ENCODE measurements at places on chromosomes 5 and 9.
A peak's percentile ranks its signal among the peaks of the same experiment; 100 is the strongest.

DNA sequence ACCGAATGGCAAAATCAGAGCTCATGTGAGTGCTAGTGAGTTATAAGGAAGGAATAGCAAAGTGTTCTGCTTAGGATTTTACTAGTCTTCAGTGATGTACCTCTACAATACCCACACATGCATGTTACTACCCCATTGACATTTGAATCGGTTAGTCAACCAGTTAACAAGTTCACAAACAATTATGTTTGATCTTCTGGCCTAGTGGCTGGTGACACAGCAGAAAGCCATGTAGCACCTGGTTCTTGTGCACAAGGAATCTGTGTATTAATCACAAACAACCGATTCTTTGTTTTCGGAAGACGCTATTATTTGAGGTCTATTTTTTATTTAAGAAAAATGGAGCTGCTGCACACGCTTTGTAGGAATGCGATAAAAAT is 41.9 kb downstream of the NTRK2 start:
- DNase-seq, result no peak

DNA sequence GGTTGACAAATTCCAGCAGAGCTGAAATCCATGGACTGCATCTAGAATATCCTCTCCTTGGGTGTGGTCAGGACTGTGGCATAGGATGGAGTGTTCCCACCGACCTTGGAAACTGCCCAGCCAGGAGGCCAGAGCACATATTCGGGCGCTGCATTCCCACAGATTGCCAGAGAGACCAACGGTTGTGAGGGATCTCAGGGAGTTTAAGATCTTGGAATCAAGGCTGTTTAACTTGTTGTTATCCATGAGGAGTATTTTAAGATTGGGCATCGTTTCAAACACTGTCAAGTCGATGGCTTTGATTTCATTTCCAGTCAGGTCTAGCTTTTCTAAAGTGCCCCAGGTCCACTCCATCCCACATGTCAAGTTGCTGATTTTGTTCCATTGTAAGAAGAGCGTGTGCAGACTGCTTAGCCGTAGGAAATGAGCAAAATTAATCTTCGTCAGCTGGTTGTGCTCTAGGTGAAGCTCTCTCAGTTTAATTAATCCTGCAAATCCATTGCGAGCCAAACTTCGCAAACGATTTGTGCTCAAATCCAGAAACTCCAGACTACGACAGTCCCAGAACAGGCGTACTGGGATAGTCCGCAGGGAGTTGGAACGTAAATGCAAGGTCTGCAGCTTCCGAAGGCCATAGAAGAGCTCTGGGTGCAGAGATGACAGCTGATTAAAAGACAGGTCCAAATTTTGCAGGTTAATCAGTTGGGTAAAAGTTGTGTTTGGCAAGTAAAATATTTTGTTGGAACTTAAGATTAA is 1.5 kb downstream of the LRRTM2 start:
- no peak for DNase-seq

DNA sequence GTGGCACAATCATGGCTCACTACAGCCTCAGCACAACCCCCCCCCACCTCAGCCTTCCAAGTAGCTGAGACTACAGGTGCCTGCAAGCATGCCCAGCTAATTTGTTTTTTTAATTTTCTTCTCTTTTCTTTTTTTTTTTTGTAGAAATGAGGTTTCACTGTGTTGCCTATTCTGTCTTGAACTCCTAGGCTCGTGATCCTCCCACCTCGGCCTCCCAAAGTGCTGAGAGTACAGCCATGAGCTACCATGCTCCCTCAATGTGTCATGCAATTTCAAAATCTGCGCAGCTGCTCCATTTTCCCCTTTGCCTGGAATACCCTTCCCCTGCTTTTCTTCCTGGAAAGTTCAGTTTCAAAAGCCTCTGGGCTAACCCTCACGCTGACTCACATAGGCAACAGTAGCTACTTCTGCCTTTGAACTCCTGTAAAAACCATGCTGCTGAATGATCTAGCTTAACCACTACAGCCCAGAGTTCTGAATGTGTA is 71.0 kb upstream of the IL7R start:
- peak; percentile 47 for DNase-seq

DNA sequence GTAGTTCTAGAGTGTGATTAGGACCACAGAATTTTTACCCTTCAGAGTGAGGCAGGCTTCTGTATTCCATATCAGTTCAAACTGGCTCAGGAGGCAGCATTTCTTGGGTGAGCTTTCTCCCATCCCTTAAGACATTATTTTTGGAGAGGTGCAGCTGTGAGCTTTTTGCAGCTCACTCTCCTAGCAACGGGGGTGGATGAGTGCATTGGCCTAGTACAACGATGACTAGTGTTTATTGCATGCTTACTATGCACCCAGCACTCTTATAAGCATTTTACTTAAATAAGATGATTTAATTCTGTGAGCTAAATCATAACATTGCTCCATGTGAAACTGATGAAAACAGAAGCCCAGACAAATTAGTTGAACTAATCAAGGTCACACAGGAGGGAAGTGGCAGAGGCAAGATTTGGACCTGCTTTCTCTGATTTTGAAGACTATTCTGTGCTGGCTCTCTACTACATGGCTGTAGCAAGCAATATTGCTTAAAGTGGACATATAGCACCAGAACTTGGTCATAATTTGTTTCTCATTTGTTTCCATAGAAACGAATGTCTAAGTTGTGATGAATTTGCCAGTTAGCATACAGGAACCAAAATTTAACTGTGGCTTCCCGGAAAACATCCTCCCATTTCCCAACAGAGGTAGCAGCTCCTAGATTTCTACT is 372.1 kb upstream of the RIOK2 start:
- DNase-seq, result no peak

DNA sequence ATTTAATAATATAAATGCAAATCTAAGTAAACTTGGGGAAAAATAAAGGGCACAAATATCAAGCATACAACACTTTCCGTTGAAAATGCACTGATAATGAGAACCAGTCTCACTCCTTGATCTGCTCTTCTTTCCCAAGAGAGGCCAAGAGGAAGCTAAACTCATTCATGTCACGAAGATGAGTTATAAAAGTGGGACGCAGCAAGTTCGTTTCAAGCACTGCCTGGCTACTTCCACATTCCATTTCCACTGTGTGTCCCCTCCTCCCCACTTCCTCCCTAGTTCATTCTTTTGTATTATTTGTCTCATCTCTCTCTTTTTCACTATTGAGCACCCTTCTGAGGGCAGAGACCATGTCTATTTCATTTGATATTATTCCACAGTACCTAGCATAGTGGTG is 158.1 kb downstream of the SLC24A2 start:
- DNase-seq, result no peak

DNA sequence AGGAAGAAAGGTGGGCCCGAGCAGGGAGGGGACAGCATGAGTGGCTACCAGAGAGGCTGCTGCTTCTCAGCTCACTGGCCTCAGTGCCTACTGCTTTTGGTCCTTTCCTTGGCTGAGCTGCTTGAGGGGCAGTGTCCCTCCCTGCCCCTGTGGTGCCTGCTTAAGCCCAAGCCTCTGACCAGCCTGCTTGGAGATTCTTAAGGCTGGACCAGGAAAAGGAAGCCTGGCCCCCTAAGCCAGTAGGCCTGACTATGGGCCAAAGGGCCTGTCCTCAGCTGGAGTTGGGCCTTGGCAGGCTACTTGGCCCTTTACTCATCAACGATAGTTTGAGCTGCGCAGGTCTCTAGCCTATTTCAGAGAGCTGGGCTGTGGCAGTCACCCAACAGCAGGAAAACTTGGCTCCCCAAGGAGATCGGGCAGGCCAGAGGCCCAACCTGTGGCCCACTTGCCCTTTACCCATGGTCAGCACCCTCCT is 24.9 kb downstream of the TCF7 start:
- DNase-seq, result no peak

- no peak for DNase-seq
Observed at GRCh38 chr9:127586537-127586936, 25.5 kb upstream of the STXBP1 start.

GRCh38 chr9:131880833-131881583 is 141.1 kb upstream of the RAPGEF1 start:
- no peak for DNase-seq

DNA sequence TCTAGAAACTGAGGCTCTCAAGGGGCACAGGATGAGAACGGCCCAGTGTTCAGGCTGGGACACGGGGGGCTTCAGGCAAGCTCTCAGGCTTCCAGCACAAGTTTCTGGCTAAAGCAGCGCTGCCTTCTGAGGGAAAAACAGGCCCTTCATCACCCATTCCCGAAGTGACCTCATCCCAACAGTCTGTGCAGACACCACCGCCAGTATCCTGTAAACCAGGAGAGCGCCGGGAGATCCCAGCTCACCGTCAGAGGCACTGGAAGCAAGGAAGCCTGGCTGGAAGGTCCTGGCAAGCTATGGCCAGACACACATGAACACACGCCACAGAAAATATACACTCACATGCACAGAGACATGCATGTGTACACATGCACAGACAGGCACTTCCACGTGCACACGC is 8.8 kb downstream of the SLC12A7 start:
- DNase-seq, result no peak

DNA sequence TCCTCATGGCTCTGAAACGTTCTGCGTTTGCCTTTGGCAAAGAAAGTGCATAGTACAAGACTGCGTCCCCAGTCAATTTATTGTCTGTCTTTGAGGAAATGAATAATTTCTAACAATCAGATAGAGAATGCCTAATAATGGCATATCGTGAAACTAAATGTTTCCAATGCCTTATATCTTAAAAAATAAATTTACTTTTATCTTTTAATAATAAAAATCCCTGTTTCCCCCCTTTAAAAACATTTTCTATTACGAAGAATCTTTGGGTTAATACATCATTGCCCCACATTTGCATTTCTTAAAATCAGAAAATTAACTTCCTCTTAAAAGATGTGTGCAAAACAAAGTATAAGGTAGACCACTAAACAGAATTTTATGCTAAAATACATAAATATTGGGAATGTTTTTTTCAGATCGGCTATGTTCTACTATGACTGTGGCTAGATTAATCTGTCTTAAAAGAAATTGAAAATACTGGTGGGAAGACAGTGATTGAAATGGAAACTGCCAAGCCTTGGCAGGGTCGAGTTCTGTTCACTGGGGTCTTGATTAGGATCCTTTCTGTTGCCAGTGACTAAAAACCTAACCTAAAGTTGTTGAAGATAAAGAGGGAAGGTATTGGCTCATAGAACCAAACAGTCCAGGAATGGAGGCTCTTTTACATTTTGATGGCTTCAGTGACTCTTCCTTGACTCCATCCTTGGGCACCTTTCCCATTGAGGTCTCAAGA is at the start of gene IL5:
TSS of gene IL5 (minus strand) at position 51 of the 730 bp plus-strand sequence. CDS start at position 7, 44 bp downstream.
- no peak for DNase-seq

DNA sequence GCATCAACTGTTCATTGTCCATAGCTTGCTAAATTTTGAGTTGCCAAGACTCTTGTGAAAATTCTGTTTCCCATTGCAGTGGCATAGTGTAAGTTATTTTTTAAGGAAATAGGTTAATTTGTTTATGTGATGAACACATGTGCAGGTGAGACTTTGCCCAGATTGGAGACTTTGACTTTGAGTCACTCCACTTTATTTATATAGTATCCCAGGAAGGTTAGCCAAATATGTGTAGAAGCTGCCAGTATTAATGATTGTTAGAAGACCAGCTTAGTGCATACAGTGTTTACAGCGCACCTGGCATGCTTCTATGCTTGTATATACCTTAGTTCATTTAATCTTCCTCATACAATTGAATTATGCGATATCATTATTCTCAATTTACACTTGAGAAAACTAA is 51.0 kb downstream of the MTAP start:
- DNase-seq, result no peak

DNA sequence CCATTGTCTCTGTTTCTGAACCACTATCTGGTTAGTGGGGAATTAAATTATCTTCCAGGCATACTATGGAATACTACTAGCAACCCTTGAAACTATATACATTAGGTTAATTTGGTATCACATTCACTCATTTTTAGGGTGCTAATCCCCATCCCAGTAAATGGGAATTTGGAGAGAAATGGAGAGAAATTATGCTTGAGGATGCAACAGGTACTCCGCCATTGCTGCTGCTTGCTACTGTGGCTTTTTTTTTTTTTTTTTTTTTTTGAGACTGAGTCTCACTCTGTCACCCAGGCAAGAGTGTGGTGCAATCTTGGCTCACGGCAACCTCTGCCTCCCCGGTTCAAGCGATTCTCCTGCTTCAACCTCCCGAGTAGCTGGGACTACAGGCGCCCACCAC is 66.1 kb downstream of the AK8 start:
- DNase-seq, result no peak

- no peak for DNase-seq
Observed at GRCh38 chr5:178496642-178497041, 93.6 kb downstream of the COL23A1 start.

- DNase-seq, result no peak
Observed at GRCh38 chr5:110112348-110112747, 422.6 kb downstream of the MAN2A1 start.

DNA sequence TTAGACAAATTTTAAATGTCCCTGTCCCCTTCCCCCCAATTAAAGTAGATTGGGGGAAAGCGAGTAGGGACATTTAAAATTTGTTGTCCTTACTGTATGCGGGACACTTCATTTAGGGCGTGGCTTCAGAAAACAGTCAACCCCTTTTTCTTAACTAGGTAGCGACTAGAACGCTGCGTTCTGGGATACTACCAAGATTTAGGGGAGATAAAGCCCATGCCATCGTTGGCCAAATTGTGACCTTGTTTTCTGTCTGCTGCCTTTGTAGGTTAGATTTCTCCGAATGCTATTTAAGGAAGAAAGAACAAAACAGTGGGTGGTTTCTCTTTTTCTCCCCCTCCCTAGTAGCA is 1.2 kb downstream of the CKS2 start:
- DNase-seq, result no peak

DNA sequence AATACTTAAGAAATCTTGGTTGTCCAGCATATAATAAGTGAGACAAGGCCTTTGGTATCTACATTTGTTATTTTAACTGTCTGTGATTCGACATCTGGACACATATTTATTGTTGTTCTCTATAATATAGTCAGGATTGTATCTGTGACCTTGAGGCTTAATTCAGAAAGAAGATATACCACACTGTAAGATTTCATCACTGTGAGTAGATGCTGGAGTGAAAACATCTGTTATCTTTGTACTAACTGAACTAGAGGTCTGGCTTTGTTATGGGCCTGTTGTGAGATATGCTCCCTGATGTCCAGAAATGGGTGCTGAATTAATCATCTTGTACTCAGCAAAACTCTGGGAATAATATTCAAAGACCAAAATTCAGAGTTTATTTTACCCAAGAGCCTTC is 148.5 kb downstream of the ISOC1 start:
- DNase-seq, result no peak

DNA sequence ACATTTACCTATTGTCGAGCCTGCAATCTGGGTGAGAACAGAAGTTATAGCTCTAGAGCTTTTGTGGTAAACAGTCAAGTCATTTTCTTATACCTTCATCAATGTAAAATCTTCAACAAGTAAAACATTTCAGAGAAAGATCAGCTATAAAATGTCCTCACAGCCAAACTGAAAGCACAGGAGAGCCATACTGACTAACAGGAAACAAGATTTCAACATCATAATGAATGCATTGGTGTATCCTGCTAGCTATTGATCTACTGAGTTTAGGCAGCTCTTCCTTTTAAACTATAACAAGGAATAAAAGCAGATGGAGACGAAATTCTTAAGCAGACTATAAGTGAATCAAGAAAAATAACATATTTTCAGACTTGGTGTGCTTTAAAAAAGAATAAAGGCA is 1522.9 kb upstream of the WWC1 start:
- DNase-seq, result no peak

All from stimulated activated CD4-positive, alpha-beta T cell treated with anti-CD3 and anti-CD28 coated beads, Interleukin-12 subunit alpha, Interleukin-12 subunit beta, amount 100 ng/mL, for 48 hours (primary cell).